Cortex of kidney (tissue), 1 donor: ENCODE measurements at places on chromosomes 1 and 21.

- DNase-seq = no peak
Measured at GRCh38 chr1:43082740-43083139, 89.3 kb downstream of the EBNA1BP2 start.

DNA sequence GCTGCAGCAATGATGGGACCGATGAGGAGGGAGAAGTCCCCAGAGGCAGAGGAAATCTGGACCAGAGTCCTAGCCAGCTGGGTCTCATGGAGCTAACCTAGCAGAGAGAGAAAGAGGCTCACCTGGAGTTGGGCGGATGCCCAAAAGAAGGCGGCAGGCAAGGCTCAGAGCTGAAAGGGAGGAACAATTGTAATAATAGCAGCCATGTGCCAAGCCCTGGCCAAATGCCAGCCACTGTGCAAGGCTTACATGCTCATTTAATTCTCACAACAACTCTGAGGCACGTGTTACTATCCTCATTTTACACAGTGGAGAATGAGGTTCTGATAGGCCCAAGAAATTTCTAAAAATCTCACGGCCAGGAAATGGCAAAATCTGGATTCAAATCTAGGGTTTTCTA, 50.0 kb upstream of the ZNF648 start:
- no peak for DNase-seq

- DNase-seq = no peak
Measured at GRCh38 chr1:94828251-94828650, 8.1 kb downstream of the SLC44A3 start.

DNA sequence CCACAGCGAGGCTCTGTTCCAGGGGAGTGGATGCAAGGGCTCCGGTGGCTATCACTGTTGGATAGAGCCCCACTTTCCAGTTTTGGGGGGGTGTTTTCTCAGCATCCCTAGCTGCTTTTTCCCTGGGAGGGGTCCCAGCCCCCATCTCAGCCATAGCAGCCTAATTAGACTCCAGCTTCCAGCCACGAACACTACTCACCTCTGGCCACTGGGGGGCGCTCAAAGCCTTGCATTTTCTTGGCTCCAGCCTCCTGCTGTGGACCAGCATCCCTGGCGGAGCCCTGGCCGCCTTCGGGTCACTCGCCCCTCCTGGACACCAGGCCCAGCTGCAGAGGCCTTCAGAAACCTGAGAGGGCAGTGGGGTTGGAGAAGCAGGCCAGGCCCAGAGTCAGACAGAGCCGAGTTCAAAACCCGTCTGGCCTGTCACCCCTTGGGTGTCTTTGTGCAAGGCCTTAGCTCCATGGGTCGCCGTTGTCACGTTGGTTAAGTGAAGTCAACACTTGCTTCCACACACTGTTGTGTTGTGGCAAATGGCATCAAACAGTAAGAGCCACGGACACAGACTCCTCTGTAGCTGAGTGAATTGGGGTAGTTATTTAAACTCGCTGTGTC, 93.5 kb upstream of the ACTL8 start:
- DNase-seq = no peak

- no peak for DNase-seq
Measured at GRCh38 chr1:148264374-148265276, 112.5 kb upstream of the NBPF11 start.

DNA sequence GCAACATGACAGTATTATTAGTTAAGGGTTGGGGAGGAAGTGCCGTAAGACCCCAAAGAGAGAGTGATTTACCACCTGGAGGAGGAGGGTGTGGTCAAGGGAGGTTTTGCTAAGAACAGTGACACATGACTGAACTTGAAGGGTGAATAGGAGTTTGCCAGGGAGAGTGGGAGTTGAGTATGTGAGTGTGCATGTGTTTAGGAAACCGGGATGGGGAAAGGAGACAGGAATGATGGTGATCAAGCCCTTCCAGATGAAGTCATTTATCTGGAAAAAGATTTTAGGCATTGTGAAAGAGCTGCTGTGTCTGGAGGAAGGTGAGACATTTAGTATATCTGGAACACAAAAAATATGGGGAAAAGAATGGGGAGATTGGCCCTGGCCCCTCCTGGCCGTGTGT, 28.1 kb upstream of the IL10 start:
- no peak for DNase-seq

DNA sequence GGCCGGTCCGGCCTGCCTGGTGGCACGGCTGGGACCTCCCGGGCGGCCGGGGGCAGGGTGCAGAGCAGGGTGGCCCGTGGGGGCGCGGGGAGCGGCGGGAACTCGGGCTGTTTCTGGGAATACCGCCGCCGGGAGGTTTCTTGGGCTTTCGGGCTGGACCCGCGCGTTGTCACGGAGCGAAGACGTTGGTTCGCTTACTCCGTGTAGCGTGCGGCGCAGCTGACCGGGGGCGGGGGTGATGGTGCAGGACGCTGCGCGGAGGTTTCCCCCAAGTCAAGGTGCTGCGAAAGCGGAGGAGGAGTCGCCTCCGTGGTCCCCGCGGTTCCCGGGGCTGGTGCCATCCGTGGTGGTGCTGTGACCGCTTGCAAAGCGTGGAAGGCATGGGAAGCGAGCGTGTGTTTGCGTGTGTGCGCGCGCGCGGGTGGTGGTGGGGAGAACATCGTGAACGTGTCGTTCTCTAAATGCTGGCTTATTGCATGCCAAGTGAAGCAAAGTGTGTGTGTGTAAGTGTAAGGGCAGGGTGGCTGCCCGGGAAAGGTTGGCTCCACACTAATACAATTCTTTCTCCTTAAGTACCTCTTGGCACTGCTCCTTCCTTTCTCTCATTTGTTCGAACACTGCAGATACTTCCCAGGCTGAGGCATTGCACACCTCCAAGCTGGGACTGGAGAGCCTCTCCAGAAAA, 1.1 kb downstream of the RYR2 start:
- DNase-seq = no peak

GRCh38 chr1:10866321-10867093, 70.1 kb upstream of the CASZ1 start:
- DNase-seq = no peak

DNA sequence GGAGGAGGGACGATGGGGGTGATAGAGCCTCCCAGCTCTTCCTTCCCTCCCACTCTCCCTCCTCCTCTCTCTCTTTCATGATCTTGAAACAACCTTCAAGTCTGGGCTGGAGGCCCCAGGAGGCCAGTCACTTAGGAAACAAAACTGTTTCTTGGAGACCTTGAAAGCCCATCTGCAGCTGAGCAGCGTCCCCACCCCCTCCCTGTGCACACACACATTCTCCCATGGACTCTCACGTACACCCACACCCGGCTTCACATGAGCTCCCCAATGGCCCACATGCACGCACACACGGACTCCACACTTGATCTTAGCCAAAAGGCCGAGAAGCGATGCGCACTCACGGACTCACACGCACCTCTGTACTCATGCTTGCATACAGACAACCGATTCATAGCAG, 3.2 kb upstream of the ATP1A2 start:
- DNase-seq = no peak

- no peak for DNase-seq
Measured at GRCh38 chr1:51313961-51314777, 16.2 kb downstream of the TTC39A start.

DNA sequence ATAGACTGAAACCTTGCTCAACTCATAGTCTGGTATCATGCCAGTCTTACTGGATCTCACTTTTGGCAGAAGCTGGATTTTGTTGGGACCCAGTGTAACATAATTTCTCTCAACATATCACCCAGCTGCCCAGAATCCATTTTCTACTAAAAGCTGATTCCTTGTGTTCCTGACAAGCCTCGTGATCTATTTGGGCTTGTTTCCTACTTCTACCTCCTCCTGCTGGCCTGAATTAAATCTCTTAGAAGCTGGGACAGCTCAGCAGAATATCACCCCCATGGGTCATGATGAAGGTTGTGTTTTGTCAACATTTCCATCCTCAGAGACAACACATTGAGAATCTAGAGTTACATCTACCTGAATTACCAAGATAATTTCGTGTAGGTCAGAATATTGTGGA, 7.7 kb downstream of the GOLT1A start:
- no peak for DNase-seq

- no peak for DNase-seq
Measured at GRCh38 chr1:110780600-110781484, 92.1 kb upstream of the CD53 start.

- DNase-seq = no peak
Measured at GRCh38 chr1:167599957-167600581, 30.0 kb upstream of the RCSD1 start.

- no peak for DNase-seq
Measured at GRCh38 chr1:237181743-237182317, 139.8 kb downstream of the RYR2 start.

- no peak for DNase-seq
Measured at GRCh38 chr1:242554577-242554976, 30.1 kb upstream of the PLD5 start.

DNA sequence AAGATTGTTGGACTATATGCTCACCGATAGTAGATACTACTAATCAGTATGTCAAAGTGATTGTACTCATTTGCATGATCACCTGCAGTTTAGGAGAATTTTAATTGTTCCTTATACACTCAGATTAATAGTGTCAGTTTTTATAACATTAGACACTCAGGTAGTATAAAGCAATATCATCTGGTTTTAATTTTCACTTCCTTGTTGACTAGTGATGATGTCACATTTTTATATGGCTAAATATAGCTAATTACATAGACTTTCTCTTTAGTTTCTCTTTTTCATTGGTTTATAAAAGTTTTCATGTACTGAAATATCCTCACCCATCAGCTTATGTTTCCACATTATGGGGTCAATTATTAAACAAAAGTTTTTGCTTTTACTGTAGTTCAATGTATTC, 1332.4 kb upstream of the ADGRL2 start:
- no peak for DNase-seq

GRCh38 chr1:246147524-246148461, 359.3 kb downstream of the SMYD3 start:
- DNase-seq = no peak

GRCh38 chr1:96634883-96635282, 86.7 kb upstream of the PTBP2 start:
- no peak for DNase-seq

- DNase-seq = no peak
Measured at GRCh38 chr1:26858160-26858559, 4.8 kb upstream of the SFN start.

- no peak for DNase-seq
Measured at GRCh38 chr1:53547231-53547790, 88.1 kb downstream of the DMRTB1 start.

GRCh38 chr1:31227891-31228568, 11.7 kb downstream of the NKAIN1 start:
- no peak for DNase-seq

DNA sequence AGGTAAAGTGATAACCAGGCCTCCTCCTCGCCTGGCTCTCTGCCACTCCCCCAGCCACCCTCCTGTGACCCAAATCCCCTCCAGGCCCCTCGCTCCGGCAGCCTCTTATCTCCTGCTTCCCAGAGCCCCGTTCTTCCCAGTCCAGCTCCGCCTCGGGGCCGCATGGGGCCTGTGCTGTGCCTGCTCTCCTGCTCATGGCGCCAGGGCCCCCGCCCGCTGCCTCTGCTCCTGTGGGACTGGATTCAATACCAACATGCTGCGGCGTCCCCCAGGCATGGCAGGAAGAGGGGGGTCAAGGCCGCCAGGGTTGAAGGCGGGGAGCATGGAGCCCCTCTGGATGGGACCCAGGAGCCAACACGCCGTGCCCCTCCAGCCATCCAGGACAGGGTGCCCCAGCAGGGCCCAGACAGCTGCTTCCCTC, 213.0 kb upstream of the VAMP3 start:
- no peak for DNase-seq

DNA sequence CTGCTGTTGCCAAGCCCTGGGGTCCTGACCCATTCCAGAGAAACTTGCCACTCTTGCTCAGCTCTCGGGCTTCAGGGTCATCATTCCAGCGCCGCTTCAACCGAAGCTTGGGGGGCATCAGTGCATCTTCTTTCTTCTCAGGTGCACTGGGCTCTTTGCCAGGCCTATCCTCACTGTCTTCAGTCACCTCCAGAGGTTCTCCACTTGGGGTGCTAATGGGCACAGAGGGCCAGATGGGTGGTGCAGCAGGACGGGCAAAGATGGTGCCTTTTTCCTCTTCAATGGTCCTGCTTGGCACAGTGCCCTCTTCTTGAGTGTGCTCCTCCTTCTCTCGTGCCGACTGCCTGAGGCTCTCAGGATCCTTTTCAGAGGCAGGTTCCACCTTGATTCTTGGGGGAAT, 13.3 kb downstream of the ETV3 start:
- no peak for DNase-seq

DNA sequence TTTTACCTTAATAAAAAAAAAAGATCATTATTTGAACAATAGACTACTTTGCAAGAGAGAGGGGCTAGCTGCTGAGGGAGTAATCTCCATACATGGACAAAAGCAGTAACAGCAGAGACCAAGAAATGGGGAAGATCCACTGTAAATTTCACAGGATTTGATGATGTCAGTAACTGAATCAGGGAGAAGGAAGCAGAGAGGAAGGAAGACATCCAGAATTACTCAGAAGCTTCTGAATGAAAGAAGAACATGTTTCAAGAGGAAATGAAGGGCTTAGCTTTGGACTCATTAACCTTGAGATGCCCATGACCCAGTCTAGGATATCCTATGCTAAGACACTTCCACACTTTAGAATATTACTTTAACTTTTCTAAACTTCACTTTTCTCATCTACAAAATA, 60.4 kb downstream of the SLC44A5 start:
- no peak for DNase-seq

GRCh38 chr1:114023377-114023776, 44.1 kb downstream of the OLFML3 start:
- no peak for DNase-seq

DNA sequence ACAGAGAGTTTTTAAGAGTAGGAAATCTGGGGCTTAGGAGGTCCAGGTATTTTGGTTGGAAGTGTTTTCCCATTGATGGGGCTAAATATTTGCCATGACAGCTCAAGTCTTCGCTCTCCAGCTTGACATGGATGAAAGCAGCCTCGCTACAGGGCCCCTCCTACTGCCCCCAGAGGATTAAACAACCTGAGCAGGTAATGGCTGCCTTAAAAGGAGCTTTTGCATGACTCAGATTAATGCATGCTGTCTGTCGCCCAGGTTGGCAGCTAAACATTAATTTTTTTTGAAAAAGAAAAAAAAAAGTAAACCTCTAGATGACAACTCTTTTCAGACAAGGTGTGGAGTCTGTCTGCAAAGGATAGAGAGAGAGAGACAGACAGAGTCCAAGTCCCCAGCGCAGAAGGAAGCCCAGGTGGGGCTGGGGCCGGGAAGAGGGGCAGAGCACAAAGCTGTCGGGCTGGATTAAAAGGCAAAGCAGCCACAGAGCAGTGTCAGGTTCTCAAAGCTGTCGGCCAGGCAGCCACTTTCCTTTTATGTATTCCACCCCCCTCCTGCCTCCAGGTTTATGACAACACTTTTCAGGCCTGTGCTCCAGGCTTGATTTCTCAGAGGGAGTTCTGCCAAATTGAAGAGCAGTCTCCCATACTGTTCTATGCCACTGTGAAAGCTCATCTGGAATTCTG, 127.9 kb downstream of the CLIC6 start:
- no peak for DNase-seq

- DNase-seq = no peak
Measured at GRCh38 chr1:100718581-100718980, 961 bp upstream of the VCAM1 start.

GRCh38 chr1:162376691-162377090, at the start of gene SPATA46:
Gene SPATA46 (minus strand): TSS chr1:162376854. CDS start chr1:162376790, 64 bp downstream.
- DNase-seq = no peak
